ENCODE measurements at places on chromosomes 5 and 9.

GRCh38 chr5:175621971-175622370 lies 35.9 kb upstream of the HRH2 start:
- DNase-seq: no peak

DNA sequence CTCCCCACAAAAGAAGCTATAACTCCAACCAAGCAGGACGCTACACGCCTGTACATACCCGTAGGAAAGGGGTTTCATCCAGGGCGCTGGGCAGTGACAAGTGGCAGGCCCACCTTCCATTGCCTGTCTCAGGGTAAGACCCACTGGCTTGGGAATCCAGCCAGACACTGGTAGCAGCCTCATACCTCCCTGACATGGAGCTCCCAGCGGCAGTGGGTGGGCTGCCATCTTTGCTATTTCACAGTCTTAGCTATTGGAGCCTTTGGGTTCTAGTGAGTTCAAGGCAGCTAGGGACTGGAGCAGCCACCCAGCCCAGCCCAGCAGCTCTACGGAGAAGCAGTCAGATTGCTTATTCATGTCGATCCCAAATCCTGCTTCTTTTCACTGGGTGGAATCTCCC lies 3.4 kb upstream of the IFNA10 start:
- no peak for DNase-seq

GRCh38 chr5:174235221-174236011 lies 189.9 kb downstream of the NSG2 start:
- DNase-seq: no peak

GRCh38 chr9:135858491-135859185 lies 48.7 kb downstream of the CAMSAP1 start:
- DNase-seq: no peak

DNA sequence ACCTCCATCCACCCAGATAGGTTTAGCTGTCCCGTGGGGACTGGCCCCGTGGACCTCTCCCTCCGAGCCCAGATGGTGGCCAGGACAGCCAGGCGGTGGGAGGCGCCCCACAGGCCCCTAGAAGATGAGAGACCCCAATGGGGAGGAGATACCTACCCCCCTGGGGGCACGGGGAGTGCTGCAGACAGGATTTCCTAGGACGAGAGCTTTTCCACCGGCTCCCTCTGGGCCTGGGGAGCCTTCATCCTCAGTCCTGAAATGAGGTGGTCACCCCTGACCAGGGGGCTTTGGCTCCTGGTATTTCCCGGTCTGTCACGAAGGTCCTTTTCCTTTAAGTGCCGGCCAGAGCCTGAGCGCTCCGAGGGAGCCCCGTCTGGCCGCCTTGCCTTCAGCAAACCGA lies 46.8 kb downstream of the MRPL36 start:
- DNase-seq: no peak

- no peak for DNase-seq
These were observed 6.6 kb downstream of the PCDH12 start for GRCh38 chr5:141951332-141951781.

- no peak for DNase-seq
These were observed 20.9 kb downstream of the DUSP1 start for GRCh38 chr5:172749881-172750633.

DNA sequence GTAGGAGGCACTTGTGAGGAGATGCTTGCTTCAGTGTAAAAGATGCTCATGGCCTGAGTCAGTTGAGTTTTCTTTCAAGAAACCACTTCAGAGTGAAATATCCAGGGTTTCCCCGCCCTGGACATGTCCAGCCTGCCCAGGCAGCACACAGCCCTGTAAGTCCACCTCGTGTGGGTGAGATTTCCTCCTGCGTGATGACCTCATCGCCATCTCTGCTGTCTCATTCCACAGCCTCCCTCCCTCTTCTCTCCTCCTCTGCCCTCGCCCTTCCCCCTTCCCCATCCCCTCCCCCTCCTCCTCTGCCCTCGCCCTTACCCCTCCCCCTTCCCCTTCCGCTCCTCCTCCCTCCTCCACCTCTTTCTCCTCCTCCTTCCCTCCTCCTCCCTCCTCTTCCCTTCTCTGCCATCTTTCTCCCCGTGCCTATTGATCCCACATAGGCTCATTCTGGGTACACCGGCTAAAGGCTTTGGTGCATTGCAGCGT lies 34.0 kb upstream of the NCS1 start:
- peak; percentile 88 for DNase-seq

DNA sequence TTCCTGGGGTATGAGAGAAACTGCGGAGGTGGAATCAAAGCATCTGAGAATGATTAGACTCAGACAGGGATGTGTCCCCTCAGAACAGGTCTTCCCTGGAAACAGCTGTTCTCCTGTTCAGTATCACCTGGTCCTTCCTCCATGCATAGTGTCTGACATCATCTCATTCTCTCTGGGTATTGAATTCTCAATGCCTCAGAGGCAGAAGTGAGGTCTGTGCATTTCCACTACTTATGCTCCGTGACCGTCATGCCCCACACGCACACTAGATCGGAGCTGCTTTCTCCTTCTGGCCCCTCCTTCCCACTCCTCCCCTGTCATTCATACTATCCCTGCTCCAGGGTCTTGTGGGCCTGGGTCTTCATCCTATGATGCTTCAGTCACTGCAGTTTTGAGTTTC lies 61.4 kb upstream of the DAB2IP start:
- no peak for DNase-seq

DNA sequence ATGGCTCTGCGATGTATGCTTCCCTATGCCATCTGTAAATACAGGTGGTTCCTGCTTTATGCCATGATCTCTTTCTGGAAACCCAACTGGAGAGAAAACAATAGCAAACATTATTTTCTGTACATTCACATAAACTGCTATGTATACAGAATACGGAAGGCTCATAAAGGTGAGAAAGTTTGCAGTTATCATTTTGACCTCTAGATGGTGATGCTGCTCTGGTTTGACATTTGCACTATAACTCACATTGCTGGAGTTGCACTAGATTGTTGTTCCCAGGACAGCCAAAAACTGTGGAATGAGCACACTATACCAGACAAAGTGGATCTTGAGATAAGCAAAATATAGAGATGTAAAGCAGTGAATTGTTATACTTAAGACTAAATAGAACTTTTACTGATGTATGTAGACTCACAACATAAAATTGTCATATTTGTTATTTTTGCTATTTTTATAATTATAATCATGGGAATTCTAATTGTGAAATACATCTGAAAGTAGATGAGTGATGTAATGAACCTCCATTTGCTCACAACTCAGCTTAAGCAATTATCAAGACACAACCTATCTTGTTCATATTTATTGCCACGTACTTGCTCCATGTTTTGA lies 246.5 kb downstream of the PTPRD start:
- DNase-seq: peak; percentile 32
